ENCODE measurements at places on chromosomes 5 and 9. TPM values are rescaled to one million over a fixed set of nuclear protein-coding genes. Genes with fewer than 3 reads are reported as not detected.

GRCh38 chr9:92004045-92004392 lies 54.0 kb upstream of the ROR2 start:
- H3K27me3 ChIP-seq: peaks cover 2% of the 10 kb centered on the region
- no peak overlapping the region for H3K27ac ChIP-seq
- peaks cover 3% of the 10 kb centered on the region for H3K4me1 ChIP-seq
- DNase-seq: peak; percentile 22

DNA sequence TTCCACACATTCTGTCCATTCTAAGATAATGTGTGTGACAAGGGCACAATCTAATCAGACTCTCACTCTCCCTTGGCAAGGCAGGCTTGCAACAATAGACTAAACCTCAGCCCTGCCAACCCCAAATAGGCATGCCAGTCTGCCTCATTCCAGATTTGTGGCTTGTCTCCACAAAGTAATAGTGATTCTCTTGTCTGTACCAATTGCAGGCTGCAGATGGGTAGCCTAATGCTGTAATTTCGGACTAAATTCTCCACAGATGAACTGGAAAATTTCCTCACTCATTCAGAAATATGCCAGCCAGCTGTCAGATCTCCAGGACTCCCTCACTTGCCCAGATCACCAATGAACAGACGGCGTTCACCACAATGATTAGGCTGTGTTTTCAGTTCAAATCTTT lies 413.6 kb downstream of the ELAVL2 start:
- DNase-seq: no peak
- H3K4me1 ChIP-seq: no peaks in the 10 kb centered on the region
- H3K27ac ChIP-seq: no peak overlapping the region
- no peaks in the 10 kb centered on the region for H3K27me3 ChIP-seq
- H3K36me3 ChIP-seq: no peaks in the 10 kb centered on the region

- no peaks in the 10 kb centered on the region for H3K27me3 ChIP-seq
- H3K27ac ChIP-seq: no peak overlapping the region
- DNase-seq: no peak
- H3K4me3 ChIP-seq: no peak overlapping the region
- 0 out of 2 replicates have a peak, but pooled peaks cover 4% of the 10 kb centered on the region for H3K4me1 ChIP-seq
Observed at GRCh38 chr5:91126888-91127287, 256.2 kb downstream of the ARRDC3 start.

DNA sequence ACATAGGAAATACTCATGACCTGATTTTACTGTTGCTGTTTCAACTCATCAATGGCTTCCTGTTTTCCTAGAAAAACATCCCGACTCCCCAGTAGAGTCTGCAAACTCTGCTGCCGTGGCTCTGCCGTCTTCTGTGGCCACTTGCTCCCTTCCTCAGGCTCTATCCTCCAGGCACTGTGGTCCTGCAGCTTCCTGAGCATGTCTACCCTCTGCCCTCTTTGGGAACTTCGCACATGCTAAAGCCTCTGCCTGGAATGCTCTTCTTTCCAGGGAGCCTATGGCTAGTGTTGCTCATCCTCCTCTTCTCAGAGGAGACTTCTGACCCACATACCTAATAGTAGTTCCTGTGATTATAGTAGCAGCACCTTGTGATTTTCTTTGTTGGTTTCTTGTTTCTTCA lies 256.9 kb downstream of the MAN2A1 start:
- H3K4me3 ChIP-seq: no peak overlapping the region
- no peak for DNase-seq
- peaks cover 12% of the 10 kb centered on the region for H3K4me1 ChIP-seq
- no peaks in the 10 kb centered on the region for H3K27me3 ChIP-seq

GRCh38 chr5:72293495-72294055 lies 26.5 kb downstream of the MRPS27 start:
- H3K36me3 ChIP-seq: peaks cover 18% of the 10 kb centered on the region
- H3K4me1 ChIP-seq: peaks cover 14% of the 10 kb centered on the region
- no peaks in the 10 kb centered on the region for H3K27me3 ChIP-seq
- no peak overlapping the region for H3K27ac ChIP-seq
- no peak overlapping the region for H3K4me3 ChIP-seq
- no peak for DNase-seq

DNA sequence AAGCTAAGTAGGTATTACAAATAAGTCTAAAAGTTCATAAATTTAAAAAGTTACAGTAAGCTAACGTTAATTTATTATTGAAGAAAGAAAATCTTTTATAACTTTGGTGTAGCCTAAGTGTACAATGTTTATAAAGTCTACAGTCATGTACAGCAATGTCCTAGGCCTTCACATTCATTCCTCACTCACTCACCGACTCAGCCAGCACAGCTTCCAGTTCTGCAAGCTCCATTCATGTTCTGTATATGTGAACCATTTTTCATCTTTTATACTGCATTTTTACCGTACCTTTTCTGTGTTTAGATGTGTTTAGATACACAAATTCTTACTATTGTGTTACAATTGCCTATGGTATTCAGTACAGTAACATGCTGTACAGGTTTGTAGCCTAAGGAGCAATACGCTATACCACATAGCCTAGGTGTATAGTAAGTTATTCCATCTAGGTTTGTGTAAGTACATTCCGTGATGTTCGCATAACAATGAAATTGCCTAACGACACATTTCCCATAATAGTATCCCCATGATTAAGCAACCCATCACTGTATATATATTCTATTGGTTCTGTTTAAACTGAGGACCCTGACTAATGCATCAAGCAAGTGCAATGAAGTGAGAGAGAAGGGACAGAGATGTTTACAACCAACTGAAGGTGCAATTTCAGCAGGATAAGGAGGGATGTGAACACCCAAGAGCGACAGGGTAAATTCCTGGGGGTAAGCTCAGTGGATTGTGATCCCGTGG lies 88.9 kb upstream of the TRIO start:
- no peak overlapping the region for H3K27ac ChIP-seq
- DNase-seq: no peak
- 0 out of 2 replicates have a peak, but pooled peaks cover 7% of the 10 kb centered on the region for H3K4me1 ChIP-seq
- no peak overlapping the region for H3K4me3 ChIP-seq
- H3K36me3 ChIP-seq: no peaks in the 10 kb centered on the region
- H3K27me3 ChIP-seq: no peaks in the 10 kb centered on the region

DNA sequence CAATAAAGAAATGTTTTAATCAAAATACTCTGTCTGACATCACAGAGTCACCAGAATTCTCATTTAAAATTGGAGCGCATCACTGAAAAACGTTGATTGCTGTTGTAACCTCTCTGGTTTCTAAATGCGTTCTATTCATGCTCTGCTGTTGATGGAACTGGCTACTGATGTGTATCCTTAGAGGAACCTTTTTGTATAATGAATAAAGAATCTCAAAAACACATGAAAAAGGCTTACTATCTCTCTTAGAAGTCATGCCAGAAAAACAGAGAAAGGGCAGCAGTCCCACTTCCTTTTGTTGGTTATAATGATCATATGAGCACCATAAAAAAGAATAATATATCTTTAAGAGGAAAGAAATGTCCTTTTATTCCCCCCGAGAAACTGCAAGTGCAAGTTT lies 615.5 kb downstream of the TLE1 start:
- no peaks in the 10 kb centered on the region for H3K4me1 ChIP-seq
- no peak overlapping the region for H3K27ac ChIP-seq
- no peaks in the 10 kb centered on the region for H3K36me3 ChIP-seq
- DNase-seq: no peak

DNA sequence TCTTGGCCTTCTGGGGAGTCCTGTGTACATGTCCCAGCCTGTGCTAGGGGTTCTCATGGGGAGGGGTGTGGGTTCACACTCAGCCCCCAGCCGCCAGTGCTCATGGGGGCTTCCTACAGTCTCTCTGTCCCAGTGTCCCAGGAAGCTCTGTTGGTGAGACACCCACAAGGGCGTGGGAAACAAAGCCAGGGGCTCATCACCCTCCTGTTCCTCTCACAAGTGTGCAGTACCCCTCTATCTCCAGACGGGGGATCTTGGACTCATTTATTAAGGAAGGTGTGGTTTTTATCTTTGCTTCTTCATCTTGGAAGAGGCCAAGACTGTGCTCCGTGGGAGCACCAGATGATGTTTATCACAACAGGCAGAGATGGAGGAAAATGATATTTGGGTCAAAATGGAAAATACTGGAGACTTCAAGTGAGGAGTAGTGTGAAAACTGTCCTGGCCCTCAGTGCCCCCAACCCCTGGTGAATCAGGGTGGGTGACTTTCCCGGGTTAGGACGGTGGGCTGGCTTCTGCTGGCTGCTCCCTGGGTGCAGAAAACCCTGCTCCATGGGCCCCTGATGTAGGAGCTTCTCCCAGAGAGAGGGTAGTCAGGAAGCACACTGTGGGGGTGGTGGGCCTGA lies 15.2 kb downstream of the TMEM171 start:
- peaks cover 27% of the 10 kb centered on the region for H3K4me1 ChIP-seq
- no peaks in the 10 kb centered on the region for H3K27me3 ChIP-seq
- no peaks in the 10 kb centered on the region for H3K36me3 ChIP-seq
- peak; percentile 31 for DNase-seq

DNA sequence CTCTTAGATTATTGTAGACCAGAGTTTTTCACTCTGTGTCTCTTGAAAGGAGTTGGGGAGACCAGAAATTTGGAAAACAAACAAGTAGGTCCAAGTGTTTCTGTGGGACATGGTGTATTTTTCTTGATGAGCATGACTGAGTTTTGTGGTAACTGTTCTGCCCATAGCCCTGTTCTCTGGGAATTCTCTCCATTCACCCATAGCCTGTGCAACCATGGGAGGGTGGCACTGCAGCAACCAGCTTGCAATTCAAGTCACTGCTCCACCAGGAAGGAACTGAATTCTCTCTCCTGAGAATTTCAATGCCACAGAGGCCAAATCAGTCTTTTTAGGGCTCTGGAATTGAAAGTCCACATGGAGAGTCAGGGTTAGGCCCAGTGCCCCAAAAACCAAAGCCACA lies 475.3 kb upstream of the TRPC7 start:
- no peak for DNase-seq
- H3K27me3 ChIP-seq: peaks cover 3% of the 10 kb centered on the region
- H3K4me1 ChIP-seq: no peaks in the 10 kb centered on the region
- no peak overlapping the region for H3K4me3 ChIP-seq

- H3K27me3 ChIP-seq: no peaks in the 10 kb centered on the region
- H3K4me1 ChIP-seq: peaks cover 7% of the 10 kb centered on the region
- DNase-seq: no peak
- peaks cover 9% of the 10 kb centered on the region for H3K36me3 ChIP-seq
Observed at GRCh38 chr5:41748631-41749030, 121.6 kb downstream of the OXCT1 start.

Gene FLT4
- 12.4 TPM for total RNA-seq

Gene SH3TC2
- 0.78 TPM for total RNA-seq
